ENCODE measurements at places on chromosomes 1 and 21. TPM values are rescaled to one million over a fixed set of nuclear protein-coding genes. Genes with fewer than 3 reads are reported as not detected.

Gene ZBTB8A
- 7.9 TPM for total RNA-seq

Gene ABCG1
- 15.0 TPM for total RNA-seq

Gene GBP2
- 124 TPM for total RNA-seq

Gene GPR52
- 0.75 TPM for total RNA-seq

Gene CALML6
- not detected for total RNA-seq

Gene TEX38
- not detected for total RNA-seq

Gene CASQ1
- 0.44 TPM for total RNA-seq

Gene CSMD2
- 0.85 TPM for total RNA-seq

Gene ADGRL2
- 59.7 TPM for total RNA-seq

Gene CELA2A
- not detected for total RNA-seq

Gene HSD3B2
- total RNA-seq = not detected

Gene PDZK1IP1
- total RNA-seq = 0.85 TPM

Gene GJA4
- 24.4 TPM for total RNA-seq

Gene SLC25A33
- total RNA-seq = 9.2 TPM

Data from subcutaneous adipose tissue (tissue), 4 donors.